CD4-positive, CD25-positive, alpha-beta regulatory T cell (primary cell): ENCODE measurements at places on chromosomes 16 and 17. TPM values are rescaled to one million over a fixed set of nuclear protein-coding genes. Genes with fewer than 3 reads are reported as not detected.

DNA sequence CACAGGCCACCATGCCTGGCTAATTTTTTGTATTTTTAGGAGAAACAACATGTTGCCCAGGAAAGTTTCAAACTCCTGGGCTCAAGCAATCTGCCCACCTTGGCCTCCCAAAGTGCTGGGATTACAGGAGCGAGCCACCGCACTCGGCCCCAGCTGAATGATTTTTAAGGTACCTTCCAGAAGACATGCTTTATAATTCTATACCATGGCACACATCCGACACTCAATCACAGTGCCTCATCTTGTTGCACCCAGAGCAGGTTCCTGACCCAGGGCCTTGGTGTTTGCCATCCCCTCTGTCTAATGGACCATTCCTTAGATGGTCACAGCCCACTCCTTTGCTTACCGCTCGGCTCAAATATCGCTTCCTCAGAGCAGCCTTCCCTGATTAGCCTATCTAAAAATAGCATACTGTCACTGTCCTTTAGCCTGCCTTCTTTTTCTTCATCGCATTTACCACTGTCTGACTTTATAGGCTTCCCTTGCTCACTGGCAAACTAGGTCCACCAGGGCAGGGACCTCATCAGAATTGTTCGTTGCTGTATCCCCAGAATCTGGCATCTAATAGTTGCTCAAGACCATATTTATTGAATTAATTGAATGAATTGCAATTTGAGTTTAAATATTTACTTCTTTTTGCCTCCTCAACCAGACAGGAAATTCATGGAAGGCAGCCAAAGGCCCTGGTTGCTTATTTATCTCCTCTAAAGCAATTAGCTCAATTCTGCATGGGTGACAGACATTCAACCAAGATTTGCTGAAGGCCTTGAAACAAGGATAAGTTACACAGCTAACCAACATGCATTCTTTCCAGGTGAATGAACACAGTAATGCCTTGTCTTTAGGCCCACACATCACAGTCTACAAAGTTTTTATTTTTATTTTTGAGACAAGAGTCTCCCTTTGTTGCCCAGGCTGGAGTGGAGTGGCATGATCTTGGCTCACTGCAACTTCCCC lies 6.3 kb upstream of the TENT4B start:
- no peak for DNase-seq

DNA sequence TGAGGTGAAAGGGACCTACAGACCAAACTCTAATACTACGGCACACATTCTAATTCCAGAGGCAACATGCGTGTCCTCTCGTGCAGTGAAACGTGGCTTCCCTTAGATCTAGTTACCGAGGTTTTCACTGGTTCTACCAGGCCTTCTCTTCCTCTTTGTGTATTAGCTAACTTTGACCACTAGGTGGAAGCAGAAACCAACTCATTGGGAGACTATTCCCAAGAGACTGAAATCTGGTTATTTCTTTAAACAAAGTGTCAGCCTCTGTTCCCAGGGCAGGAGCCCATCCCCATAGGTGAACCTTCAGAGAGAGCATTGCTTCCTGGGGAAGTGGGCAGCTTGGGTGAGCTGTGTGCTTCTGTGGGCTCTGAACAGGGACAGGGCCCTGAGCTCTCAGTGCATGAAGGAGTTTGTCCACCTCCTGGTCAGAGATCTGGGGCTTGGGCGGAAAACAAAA lies 19.7 kb upstream of the RCVRN start:
- DNase-seq, result peak; percentile 51

GRCh38 chr17:21452377-21453143 lies 76.4 kb downstream of the KCNJ12 start:
- peak; percentile 14 for DNase-seq

GRCh38 chr17:28906706-28907438 lies 4.0 kb upstream of the DHRS13 start:
- DNase-seq, result no peak

GRCh38 chr17:76575570-76575969 lies 10.1 kb downstream of the ST6GALNAC2 start:
- DNase-seq, result no peak

DNA sequence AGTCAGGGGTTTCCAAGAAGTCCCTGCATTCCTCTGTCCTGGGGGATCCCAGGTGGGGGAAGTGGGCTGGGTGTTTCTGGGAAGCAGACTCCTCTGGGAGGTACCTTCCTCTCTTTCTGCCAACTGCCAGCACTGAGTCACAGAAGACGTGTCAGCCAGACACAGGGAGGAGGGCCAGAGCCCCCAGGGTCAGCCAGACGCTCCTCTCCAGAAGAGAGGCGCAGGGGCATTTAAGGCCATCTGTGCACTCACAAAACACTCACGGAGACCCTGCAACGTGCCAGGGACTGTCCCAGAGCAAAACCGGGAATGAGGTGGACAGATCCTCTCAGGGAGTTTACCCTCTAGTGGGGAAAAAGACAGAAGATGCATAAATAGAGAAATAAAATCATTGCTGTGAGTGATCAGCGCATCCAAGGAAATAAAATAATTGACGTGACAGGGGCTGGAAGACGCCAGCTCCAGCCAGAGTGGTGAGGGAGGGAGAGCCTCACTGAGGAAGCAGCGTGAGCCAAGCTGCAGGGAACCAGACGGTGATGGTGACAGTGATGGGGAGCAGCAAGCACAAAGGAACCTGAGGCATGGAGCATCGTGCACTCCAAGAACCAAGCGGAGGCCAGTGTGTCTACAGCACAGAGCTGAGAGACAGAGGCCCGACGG lies 105.4 kb downstream of the ZNF423 start:
- no peak for DNase-seq

DNA sequence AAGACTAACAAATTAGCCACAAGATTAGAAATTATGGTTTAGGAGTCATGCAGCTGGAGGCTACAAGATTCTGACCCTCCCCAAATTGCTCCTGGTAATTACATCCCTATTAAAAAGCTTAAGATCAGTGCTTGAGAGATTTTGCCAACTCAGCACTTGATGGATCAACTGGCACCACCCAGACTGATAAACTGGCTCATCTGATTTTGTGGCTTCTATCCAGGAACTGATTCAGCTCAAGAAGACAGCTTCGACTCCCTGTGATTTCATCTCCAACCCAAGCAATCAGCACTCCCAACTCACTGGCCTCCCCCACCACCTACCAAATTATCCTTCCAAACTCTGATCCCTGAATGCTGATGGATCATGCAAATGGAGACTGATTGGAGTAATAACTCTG lies 94.8 kb downstream of the TNFRSF13B start:
- no peak for DNase-seq

DNA sequence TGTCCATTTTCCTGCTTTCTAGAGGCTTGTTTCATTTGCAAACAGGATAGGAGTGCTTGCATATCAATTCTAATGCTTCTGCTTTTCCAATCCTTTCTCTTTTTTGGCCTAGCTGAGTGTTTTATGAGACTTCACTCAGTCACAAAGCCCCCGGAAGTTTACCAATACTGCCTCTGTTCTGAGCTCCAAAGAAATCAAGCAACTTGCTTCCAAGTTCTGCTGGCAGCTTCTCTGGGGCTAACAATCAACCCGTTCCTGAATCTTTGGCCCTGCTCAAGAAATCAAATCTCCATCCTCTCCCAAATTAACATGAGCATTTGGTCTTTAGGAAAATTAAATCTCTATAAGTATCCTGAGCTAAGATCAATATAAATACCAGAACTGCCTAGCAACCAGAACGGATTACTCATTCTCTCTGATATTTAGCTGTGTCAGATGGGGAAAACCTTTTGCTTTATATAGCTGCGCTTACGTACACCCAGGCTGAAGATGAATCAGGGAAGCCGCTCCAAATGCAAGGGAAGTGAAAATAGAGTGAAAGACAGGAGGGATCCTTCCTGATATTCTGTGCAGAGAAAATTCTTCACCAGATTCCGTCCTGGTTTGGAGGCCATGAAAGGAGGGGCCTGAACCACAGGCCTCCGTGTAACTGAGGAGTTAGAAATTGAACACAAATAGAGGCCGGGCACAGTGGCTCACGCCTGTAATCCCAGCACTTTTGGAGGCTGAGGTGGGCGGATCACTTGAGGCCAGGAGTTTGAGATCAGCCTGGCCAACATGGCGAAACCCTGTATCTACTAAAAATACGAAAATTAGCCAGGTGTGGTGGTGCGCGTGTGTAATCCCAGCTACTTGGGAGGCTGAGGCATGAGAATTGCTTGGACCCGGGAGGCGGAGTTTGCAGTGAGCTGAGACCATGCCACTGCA lies 23.3 kb upstream of the GRB2 start:
- no peak for DNase-seq

GRCh38 chr17:20063665-20064648 lies 54.8 kb downstream of the SPECC1 start:
- DNase-seq, result no peak

The PDK2 gene
- 25.2 TPM for total RNA-seq

The NKD1 gene
- total RNA-seq, result 2.4 TPM

The CORO6 gene
- total RNA-seq, result 4.3 TPM

The MT1F gene
- total RNA-seq, result 6.8 TPM
